Vagina (tissue), 2 donors: ENCODE measurements at places on chromosomes 2 and 18.

DNA sequence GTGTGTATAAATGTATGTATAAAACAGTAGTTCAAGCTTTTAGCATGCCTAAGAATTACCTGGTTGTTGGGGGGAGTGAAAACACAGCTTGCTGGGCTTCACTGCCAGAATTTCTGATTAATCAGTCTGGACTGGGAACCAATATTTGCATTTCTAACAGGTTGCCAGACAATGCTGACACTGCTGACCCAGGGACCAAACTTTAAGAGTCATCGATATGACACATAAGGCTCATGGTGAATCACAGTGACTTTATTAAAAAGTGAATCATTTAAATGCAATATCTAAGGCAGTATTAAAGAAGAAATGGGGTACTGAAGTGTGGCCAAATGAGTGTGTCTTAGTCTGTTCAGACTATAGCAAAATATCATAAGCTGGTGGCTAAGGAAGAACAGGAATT lies 195.9 kb upstream of the DTNA start:
- DNase-seq = no peak

DNA sequence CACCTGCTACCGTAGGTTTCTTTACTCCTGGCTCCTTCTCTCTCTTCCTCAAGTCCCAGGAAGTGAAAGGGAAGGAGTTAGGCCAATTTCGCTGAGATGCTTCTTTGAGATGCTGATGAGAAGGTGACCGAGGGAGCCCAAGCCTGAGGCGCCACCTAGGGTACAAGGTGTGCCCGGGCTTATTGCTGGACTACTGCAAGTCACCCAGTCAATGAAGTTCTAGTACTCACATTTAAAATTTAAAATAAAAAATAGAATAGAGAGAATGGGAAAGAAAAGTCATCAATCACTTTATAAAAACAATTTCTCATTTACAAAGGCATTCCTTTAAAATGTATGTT lies 45.3 kb downstream of the ACAA2 start:
- no peak for DNase-seq

DNA sequence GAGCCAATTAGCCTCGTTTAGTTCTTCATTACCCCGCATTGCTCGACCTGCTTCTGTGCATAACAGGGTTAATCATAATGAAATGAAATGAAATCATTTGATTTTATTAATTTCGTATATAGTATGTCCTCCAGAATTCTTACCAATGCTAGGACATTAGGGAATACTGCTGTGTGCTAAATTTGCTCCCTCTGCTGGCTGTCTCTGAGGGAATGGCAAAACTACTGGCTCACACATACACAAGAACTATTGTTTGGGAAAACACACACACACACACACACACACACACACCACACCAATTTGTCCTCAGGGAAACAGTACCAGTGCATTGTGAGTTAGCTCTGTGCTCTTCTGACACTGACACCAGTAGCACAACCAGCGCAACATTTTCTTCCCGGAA lies 273.3 kb upstream of the TCF4 start:
- DNase-seq = no peak

- DNase-seq = no peak
Observed at GRCh38 chr2:67108231-67108630, 288.9 kb upstream of the ETAA1 start.
